HL-60 (cell line): ENCODE measurements at places on chromosomes 2 and 18.

DNA sequence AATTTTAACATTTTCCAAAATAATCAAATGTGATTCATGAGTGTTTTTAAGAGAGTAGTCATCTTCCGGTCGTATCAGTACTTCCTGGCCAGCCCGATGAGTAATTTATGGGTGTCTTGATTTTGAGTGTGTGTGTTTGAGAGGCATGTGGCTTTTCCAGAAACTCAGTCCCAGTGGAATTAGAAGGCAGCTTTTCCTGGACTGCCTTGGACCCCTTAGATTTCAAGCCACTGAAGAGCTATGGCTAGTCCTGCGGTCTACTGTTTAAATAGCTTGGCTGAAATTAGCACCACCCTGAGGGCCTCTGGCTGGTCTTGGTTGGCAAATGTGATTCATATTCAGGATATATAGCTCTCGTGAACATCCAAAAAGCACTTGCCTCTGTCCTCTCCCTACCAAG is 59.4 kb downstream of the HK2 start:
- no peak for DNase-seq

DNA sequence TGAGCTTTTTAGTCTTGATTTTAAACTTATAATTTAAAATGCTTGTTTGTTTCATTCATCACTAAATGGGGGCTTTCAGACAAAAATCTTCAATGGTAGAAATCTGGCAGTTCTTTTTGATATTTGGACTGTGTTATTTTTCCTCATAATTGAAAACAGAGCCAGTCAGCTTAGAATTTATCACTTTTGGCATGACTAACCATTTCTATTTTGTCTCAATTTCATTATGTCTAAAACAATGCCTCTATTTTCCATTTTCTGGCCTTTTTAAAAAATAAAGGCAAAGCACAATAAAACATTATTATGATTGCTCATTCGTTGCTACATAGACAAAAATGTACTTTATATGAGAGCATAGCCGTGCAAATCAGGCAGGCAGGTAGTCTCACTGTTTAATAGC is 434.5 kb downstream of the XIRP2 start:
- no peak for DNase-seq

GRCh38 chr2:42072349-42073118 is 24.7 kb downstream of the PKDCC start:
- no peak for DNase-seq

- no peak for DNase-seq
These were observed 239.9 kb downstream of the KLHL29 start for GRCh38 chr2:23624915-23625314.

- DNase-seq: no peak
These were observed 166.2 kb upstream of the DTNA start for GRCh38 chr18:34543945-34544344.

- DNase-seq: no peak
These were observed 244.5 kb downstream of the TCF4 start for GRCh38 chr18:55343396-55344073.

- DNase-seq: no peak
These were observed 107.3 kb upstream of the TLK1 start for GRCh38 chr2:171267855-171268629.

DNA sequence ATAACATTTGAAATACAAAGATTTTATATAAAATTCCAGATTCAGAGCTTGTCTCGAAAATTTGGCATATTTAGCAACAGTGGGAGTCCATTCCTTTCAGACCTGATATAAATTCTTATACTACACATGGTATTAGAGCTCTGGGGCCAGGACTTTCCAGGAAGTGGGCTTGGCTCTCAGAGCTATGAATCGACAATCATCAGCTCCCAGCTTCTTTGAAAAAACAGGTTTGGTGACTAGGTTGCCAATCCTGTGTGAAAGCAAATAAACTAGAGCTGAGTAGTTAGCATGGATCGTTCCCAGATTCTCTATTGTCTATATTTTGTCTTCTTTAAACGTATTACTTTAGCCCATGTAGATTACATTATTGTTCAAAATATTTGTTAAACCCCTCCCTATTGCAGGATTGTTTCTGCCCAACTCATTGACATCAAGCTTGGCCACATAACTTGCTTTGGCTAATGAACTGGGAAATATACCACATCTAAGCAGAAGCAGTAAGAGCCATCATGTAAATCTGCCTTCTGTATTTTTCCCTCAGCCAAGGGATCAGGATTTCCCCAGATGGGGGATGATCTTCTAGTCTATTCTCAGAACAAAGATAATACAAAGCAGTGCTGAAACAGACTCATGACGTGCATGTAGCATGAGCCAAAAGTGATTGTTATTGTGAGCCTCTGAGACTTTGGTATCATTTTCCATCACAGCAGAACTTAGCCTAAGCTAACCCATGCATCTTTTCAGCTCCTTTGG is 105.4 kb downstream of the KCNH7 start:
- no peak for DNase-seq
